ENCODE measurements at places on chromosomes 12 and 14.

- DNase-seq, result peak; percentile 48
Measured at GRCh38 chr14:68397822-68398221, 395.0 kb downstream of the ZFP36L1 start.

DNA sequence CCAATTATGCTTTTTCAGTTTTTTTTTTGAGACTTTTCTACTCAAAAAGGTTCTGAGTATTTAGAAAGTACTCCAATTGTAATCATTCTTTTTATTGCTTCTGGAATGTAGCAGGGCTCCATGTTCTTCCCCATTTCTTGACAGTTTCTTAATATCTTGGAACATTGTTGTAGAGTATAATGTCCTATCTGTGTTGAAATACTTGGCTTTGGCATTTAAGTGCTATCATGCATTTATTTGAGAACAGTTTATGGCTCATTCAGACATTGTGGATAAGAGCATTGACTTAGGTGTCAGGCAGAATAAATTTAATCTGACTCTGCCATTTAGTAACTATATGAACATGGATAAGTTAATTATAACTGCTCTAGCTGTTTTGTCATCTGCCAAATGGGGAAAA, 28.3 kb downstream of the ADIPOR2 start:
- no peak for DNase-seq

- DNase-seq, result peak; percentile 48
Measured at GRCh38 chr12:3127832-3128231, 50.7 kb downstream of the TSPAN9 start.

DNA sequence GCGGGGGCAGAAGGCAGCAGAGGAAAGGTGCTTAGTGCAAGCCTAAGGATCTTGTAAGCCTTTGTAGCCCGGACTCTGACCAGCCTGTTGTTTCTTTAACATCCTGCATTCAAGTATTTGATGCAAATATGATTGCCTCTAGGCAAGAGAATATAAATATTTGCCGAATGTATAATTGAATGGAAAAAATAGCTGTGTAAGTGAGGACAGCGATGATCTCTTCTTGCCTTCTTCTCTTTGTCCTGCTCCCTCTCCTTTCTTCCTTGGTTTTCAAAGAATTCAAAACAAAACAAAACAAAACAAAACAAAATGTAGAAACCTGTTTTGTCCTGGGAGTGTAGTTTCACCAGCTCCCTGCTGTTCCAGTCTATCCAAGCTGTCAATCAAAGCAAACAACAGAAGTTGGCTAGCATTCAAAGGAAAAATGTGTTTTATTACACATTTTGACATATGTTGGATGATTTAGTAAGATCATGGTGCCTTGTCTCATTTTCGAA, 74.9 kb upstream of the CPM start:
- no peak for DNase-seq

DNA sequence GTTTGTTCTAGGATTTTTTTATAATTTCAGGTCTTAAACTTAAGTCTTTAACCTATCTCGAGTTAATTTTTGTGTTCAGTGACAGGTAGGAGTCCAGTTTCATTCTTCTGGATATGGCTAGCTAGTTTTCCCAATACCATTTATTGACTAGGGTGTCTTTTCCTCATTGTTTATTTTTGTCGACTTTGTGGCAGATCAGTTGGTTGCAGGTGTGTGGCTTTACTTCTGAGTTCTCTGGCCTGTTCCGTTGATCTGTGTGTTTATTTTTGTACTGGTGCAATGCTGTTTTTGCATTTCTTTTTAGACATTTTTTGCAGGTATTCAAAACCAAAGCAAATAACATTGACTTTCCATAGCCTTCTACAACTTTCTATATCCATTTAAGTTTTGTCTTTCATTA, 121.7 kb downstream of the ETNK1 start:
- no peak for DNase-seq

- DNase-seq, result no peak
Measured at GRCh38 chr12:13727707-13728195, 253.7 kb downstream of the GRIN2B start.

All from mesenchymal stem cell (in vitro differentiated cells and primary cell).